ENCODE measurements at places on chromosomes 1 and 21.

GRCh38 chr1:113123737-113124136 is 50.7 kb downstream of the LRIG2 start:
- DNase-seq = no peak

- no peak for DNase-seq
These were observed 27.5 kb downstream of the ADGRB2 start for GRCh38 chr1:31736675-31737074.

GRCh38 chr1:218394416-218394815 is 49.3 kb downstream of the TGFB2 start:
- DNase-seq = no peak

DNA sequence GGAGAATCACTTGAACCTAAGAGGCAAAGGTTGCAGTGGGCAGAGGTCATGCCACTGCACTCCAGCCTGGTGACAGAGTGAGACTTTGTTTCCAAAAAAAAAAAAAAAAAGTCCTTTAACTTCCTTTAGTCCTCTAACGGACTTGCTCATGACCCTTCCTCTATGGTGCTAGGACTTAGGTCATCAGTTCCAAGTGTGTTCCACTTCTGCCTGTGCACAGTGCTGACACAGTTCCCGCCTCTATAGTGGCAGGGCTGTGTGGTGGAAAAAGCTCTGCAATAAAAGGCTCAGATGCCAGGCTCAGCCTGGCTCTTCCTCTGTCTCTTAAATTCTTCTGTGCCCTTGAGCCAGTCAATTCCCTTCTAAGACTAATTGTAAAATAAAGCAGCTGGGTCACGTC is 22.0 kb downstream of the CC2D1B start:
- DNase-seq = no peak

GRCh38 chr1:38690790-38691449 is 168.7 kb downstream of the RRAGC start:
- DNase-seq = no peak

DNA sequence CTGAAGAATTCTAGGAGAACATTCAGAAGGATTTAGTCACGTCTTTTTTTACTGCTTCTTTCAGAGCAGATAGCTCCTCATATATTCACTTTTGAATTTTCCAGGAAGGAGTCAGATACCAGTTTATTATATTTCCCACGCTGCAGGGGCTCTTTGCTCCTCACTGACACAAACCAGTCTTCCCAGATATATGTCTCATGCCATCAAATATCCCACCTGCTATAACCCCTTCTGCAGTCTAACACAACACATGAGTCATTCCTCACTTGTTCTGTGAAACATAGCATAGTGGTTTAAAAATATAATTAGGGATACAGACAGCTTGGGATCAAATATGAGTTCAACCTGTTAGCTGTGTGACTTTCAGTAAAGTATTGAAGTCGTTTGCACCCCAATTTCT is 251.7 kb upstream of the DPYD start:
- no peak for DNase-seq

DNA sequence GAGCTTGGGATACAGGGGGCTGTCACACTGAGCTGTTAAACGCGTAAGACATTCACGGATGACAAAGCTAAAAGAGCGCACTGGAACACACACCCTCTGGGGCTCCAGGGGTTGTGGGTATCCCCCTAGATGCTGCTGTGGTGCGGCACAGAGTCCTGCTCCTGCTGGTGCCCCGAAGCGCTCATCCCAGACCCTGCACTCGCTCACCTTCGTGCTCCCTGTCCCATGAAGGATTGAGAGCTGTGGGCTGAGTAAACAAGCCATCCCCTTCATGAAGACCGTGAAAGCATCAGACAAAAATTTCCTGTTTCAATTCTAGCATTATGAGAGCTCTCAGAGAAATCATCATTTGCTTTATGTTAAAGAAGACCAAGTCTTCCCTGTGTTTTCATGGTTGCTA is 463.5 kb upstream of the ADGRL2 start:
- DNase-seq = no peak

DNA sequence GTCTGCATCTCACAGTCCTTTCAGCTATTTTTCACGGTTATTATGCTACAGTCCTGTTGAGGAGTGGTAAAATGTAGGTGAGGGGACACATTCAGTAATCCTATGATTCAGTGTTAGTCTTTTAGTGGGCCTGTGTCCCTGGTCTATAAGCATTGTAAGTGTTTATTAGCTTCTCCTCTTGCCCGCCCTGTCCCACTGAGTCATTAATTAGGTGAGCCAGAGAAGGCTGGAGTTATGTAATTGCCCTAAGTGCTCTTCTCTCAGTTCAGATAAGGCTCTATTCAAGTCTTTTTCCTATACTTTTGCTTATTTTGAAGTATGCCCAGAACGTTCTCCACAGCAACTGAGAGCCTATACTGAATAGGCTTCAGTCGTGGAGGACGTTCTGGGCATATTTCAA is 76.3 kb upstream of the ZRANB2 start:
- DNase-seq = no peak

DNA sequence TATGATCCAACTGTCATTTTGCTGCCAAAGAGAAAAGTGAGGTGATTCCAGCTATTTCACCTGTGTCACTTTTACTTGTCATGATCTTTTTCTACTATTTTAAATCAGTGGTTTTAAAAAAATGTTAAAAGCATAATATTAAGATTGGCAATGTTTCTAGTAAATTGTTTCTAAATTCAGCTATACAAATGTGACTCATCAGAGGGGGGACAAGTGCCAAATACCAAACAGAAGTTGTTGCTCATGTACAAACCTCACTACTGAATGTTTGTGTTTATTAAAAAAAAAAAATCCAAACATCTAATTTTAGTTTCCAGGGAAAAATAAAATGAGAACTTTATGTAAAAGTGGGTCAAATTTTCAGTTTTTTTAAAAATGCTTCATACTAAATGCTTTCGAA is 346.2 kb upstream of the SNX7 start:
- no peak for DNase-seq

GRCh38 chr1:48654606-48655210 is 122.0 kb downstream of the BEND5 start:
- no peak for DNase-seq

- peak; percentile 35 for DNase-seq
These were observed 26.1 kb downstream of the CACNA1S start for GRCh38 chr1:201085902-201086735.

Measured in stimulated activated CD4-positive, alpha-beta T cell treated with anti-CD3 and anti-CD28 coated beads, Interleukin-1b, Interleukin-23, amount 100 ng/mL, for 48 hours (primary cell).